Thyroid gland (tissue), 4 donors: ENCODE measurements at places on chromosomes 5 and 9. TPM values are rescaled to one million over a fixed set of nuclear protein-coding genes. Genes with fewer than 3 reads are reported as not detected.

DNA sequence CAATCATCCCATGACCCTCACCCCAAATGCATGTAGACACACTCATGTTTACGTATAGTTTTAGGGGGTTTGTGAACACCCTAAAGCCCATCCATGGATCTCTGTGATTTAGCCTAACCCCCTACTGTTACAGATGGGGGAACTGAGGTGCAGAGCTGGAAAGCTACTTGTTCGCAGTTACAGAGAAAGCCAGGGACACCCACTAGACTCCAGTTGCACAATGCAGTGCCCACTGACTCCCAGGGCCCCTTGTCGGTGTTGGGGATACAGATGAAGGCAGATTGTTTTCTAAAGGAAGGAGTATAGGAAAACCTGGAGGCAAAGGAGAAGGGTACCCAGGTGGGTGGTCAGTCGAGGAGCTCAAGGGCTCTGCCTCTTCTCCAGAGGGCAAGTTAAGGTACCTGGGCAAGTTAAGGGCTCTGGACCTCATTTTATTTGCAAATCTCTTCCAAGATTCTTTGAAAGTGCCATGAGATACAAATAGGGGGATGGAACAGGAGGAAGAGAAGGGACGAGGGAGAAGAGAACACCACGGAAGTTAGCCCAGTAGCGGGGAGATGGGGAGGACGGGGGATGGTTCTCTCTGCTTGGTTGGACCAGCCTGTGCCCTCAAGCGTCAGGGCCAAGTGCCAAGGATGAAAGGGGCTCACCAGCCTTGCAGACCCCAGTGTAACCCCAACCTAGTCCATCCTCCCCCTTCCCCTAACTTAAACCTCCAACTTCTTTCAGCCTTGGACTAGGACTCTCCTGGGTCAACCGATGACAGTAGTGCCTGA, 958 bp downstream of the MYOZ3 start:
- H3K27ac ChIP-seq, result no peak overlapping the region
- no peaks in the 10 kb centered on the region for H3K27me3 ChIP-seq
- no peaks in the 10 kb centered on the region for H3K36me3 ChIP-seq
- no peak overlapping the region for H3K4me3 ChIP-seq

- DNase-seq, result no peak
- H3K4me1 ChIP-seq, result no peaks in the 10 kb centered on the region
- no peak overlapping the region for H3K4me3 ChIP-seq
- no peaks in the 10 kb centered on the region for H3K36me3 ChIP-seq
- no peak overlapping the region for H3K27ac ChIP-seq
Observed at GRCh38 chr5:8418049-8418426, 549.1 kb downstream of the MTRR start.

The CDX1 gene
- total RNA-seq, result not detected

- no peak within 1 kb of the TSS for H3K4me3 ChIP-seq
- H3K4me1 ChIP-seq, result no peaks in the 10 kb centered on the region
- no peaks in the 10 kb centered on the region for H3K27me3 ChIP-seq
- DNase-seq, result peak; percentile 5
Observed at GRCh38 chr9:113011911-113012381, at the start of gene ZNF883. Gene ZNF883 (minus strand): TSS chr9:113012192.

DNA sequence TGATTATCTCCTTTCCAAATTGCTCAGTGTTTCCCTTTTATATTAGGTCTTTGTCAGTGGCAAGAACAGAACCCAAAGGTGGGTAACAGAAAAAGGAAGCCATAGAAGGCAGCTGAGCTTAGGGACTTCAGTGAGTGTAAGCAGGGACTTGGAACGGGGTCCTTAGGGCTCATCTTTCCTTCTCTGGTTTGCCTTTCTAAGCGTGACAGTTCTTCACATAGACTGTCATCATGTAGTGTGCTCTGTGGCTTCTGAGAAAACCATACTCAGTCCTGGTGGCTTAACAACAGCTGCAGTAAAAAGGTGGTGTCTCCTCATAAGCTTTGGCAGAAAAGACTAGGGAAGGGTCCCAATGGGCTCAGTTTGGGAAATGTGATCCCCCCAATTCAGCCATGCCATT, 108.8 kb downstream of the SLC12A2 start:
- no peak overlapping the region for H3K4me3 ChIP-seq
- no peak overlapping the region for H3K27ac ChIP-seq
